ENCODE measurements at places on chromosomes 16 and 17.

DNA sequence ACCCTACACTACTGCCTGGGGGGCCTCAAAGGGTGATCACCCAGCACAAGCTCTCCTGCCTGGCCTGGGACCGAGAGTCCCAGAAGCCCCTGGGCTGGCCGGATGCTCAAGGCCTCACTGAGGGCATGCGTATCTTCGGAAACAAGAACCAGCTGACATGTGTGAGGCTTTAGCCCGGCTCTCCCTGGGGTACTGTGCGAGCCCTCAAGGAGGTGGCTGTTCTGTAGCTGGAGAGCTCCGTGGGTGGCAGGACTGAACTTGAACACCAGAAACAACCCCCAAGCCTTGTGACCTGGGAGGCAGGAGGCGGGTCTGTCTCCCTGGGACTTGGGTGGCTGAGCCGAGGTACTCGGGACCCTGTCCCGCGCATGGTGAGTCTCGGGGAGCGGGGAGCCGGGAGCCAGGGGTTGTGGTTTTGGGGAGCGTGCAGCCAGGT lies 7.0 kb downstream of the DPEP1 start:
- DNase-seq = no peak

DNA sequence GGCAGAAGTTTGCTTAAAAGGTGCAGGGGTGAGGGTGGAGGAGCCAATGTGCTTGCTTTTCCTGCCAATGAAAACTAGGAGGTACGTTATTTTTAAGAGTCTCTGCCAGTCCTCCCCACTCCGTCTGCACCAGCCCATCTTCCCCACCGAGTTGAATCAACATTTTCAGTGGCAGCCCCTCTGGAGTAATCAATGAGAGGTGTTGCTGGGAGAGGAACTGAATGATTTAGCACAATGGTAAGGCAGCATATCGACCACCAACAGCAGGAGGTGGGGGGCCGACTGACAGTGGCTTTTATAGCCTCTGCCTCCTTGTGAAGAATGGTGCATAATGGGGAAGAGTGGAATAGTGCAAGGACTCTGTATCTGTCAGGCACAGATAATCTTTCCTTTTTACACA lies 1465.0 kb upstream of the GOT2 start:
- DNase-seq = no peak

DNA sequence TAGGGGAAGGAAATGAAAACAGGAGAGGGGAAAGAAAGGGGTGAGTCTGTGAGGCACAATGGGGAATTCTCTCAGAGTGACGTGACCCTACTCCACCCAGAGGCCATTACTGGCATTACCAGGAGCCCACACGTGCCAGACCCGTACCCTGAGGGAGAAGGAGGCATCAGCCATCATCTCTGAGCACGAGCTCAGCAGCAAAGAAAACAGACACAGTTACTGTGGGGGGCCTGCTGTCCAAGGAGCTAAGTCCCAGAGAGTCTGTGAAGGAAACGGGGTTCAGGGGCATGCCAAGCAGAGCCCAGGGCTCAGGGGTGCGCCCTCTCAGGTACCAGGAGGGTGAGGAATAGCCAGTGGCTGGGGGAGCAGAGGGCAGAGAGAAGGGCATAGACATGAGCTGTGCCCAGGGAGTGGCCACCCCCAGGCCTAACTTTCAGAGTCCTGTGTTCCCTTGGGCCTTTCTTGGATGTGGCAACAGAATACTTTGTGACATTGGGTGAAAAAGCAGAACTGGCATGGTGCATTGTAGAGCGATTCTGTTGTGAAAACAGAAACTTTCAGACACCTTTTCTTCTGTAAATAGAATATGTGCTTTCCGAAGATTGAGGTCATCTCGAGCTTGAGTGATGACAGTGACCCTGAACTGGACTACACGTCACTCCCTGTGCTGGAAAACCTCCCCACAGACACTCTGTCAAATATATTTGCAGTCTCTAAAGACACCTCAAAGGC lies 11.3 kb downstream of the TAF1C start:
- DNase-seq = peak; percentile 15

GRCh38 chr17:55533608-55534007 lies 22.4 kb upstream of the SMIM36 start:
- no peak for DNase-seq

DNA sequence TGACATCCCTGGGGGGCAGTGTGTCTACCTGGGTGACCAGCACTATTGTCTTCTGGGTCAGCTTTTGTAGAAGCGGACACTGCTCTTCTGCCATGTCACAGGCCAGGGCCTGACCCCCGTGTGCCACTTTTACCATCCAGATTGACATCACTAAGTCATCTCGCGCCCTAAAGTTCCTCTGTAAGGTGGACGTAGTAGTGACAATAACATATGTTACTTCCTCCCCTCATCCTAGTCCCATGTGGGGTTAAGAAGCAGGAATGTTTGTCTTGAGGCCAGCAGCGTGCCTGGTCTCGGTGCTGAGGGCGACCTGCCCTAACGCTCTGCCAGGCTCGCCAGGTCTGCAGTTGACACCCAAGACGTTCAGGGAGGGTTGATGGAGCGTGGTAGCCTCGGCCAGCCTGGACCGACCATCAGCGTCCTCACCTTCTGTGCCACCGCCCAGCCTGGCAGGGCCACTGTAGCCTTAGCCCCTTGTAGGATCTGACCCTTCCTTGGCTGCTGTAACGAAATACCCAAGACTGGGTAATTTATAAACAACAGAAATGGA lies 20.7 kb downstream of the GAA start:
- no peak for DNase-seq

DNA sequence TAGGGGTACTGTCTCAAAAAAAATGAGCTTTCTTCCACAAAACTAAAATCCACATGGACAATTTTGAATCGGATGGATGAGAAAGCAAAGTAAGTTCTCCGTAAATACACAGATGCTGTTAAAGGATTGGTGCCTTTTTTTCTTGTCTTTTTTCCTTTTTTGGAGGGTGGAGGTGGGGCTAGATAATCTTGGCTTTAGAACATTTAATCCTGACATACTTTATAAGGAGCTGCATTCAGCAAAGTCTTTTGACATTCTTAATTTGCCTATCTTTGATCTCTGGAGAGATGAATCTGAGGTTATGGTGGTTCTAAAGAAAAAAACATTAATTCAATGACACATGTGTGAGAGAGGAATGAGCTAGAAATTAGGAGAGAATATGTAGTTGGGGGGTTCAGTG lies 312.3 kb upstream of the KCNJ16 start:
- DNase-seq = no peak

GRCh38 chr16:75305364-75306098 lies 54.1 kb upstream of the BCAR1 start:
- peak; percentile 22 for DNase-seq

DNA sequence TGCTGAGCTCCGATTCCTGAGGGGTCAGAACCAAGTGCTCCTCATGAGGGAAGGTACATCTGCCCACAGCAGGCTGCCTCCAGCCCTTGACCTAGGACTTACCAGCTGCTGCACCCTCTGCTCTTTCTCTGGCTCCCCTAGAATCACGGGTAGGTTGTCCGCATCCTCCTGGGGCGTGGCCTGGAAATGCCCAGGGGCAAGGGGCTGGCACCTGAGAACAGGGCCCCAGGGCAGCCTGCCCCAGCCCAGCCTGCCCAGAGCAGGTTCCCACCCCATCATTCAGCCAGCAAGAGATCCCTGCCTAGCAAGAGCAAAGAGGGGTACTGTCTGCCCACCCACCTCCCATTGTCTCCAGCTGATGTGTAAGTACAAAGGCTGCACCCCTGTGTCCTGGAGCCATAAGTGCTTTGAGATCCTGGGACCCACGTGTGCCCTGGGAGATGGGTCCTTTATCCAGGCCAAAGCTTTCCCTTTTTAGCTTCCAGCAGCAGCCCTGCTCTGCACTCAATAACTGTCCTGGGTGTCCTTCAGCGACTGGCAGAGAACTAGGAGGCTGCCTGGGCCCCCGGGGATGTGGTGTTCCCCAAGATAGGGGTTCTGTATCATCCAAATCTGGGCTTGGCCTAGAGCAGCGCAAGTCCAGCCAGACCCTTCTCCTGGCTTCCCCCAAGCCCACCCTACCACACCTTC lies 5.1 kb downstream of the TSPOAP1 start:
- no peak for DNase-seq

GRCh38 chr16:28167730-28168129 lies 44.0 kb downstream of the XPO6 start:
- DNase-seq = no peak

DNA sequence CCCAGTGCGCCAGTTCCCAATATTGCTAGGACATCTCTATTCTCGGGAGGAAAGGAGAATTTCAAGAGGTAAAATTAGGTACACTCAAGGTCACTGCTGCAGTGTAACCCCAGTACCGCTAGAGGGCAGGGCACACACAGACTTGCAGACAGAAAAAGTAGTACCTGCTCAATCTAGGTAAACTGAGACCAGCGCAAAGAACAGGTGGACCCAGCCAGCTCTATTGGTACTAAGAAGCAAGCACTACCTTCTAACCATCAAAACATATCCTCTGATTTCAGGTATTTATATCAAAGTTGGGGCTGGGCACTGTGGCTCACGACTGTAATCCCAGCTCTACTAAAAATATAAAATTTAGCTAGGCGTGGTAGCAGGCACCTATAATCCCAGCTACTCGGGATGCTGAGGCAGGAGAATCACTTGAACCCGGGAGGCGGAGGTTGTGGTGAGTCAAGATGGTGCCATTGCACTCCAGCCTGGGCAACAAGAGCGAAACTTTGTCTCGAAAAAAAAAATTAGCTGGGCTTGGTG lies 3.6 kb upstream of the WDR81 start:
- DNase-seq = peak; percentile 53

GRCh38 chr17:30360086-30360808 lies 18.5 kb upstream of the CPD start:
- DNase-seq = no peak

DNA sequence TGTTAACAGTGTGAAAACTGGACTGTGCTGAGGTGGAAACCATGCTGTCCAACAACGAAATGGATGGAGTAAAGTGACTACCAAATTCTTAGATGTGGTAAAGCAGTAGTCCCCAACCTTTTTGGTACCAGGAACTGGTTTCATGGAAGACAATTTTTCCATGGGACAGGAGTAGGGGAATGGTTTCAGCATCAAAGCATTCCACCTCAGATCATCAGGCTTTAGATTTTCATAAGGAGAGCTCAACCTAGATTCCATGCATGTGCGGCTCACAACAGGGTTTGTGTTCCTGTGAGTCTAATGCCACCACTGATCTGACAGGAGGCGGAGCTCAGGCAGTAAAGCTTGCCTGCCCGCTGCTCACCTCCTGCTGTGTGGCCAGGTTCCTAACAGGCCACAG lies 11.5 kb downstream of the SLX4 start:
- DNase-seq = no peak
